Stimulated activated naive B cell treated with anti-CD40 and anti-IgM and Interleukin-4, amounts not matched to agents 10 μg/mL and 1 μg/mL and 100 μg/mL, for 72 hours (primary cell): ENCODE measurements at places on chromosomes 11 and 22.

GRCh38 chr11:107006076-107006833 is 12.0 kb downstream of the GUCY1A2 start:
- no peaks in the 10 kb centered on the region for H3K27me3 ChIP-seq
- no peak overlapping the region for H3K4me3 ChIP-seq
- no peaks in the 10 kb centered on the region for H3K4me1 ChIP-seq
- H3K36me3 ChIP-seq = no peaks in the 10 kb centered on the region
- DNase-seq = no peak
- no peak overlapping the region for H3K27ac ChIP-seq

DNA sequence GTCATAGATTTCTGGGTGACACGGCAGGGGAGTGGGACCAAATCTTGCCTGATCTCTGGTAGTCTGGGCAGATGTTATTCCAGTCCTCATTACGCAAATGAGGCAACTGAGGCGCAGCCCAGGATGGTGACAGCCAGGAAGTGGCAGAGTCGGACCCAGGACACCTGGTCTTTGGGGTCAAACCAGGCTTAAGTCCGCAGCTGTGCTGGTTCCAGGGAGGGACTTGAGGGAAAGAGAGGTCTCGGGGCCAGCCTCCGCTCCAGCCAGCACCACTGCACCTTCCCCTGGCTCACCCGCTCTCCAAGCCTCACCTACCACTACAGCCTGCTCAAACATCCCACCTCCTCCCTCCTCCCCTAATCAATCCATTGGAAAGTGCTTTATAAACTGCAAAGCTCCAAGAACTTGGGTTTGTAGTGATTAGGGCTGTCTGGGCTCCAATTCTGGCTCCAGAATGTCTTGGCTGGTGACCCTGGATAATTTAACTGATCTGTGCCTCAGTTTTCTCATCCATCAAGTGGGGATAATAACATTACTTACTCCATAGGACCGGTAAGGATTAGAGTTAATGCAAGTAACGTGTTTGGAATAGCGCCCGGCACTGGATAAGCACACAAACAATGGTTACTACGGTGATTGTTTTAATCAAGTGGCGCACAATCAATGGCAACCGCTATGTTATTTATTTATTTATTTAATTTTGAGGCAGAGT is 526 bp upstream of the PNPLA5 start:
- no peak for DNase-seq
- no peaks in the 10 kb centered on the region for H3K36me3 ChIP-seq
- peaks cover 44% of the 10 kb centered on the region for H3K27me3 ChIP-seq
- H3K27ac ChIP-seq = no peak overlapping the region
- peaks cover 8% of the 10 kb centered on the region for H3K4me1 ChIP-seq
- H3K4me3 ChIP-seq = no peak overlapping the region

DNA sequence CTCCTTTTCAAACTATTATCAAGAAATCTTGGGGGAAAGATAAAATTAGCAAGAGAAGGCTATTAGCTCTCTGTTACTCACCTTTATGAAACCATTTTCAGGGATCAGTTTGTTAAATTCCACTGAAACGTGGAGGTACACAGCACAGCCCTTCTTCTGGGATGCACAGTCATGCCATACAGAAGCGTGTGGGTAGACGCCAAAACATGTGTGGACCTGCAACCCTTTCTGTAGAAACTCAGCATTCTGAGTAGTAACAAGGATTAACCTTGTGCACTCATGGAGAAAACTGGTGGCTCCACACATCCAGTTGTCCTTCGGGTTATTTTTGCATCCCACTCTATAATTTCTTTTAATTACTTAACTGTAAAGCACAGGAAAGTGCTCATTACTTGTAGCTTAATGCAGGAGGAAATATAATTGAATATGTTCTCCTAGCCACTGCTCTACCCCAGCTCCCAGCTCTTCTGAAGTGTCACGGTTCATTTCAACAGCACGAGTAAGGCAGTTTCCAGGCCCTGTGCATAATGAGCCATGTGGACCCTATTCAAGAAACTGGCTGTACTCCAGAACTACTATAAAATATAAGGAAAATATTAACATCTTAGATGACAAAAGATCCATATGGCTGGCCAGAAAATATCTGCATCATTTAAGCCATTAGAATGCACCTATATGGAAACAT is 26.1 kb downstream of the BDNF start:
- no peak for DNase-seq
- H3K4me3 ChIP-seq = no peak overlapping the region
- no peaks in the 10 kb centered on the region for H3K4me1 ChIP-seq
- no peaks in the 10 kb centered on the region for H3K27me3 ChIP-seq

DNA sequence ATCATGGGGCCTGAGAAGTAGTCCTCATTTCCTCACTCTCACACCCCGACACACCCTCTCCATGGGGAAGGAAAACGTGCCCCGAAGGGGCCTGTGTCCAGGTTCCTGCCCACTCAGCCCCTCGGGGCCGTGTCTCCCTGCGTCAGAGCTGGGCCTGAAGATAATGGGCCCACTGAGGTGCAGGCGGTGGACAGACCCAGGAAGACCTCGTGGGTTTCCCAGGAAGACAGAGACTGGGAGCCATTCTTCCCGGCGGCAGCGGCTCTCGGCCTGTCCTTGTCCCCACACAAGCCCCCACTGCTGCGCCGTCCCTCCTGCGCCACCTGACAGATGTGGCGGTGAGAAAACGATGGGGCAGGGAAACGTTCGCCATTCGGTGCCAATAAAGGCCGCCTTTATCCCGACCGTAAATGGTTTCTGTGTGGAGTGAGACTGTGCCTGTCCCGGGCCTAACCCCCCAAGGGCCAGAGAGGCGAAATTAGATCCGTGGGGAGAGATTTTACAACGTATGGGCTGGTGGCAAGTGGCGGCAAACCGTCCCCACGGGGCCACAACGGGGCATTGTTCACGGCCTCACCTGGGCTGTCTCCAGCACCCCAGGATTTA is 89.0 kb downstream of the CDKN1C start:
- DNase-seq = no peak
- H3K36me3 ChIP-seq = peaks cover 19% of the 10 kb centered on the region
- peaks cover 16% of the 10 kb centered on the region for H3K27me3 ChIP-seq
- H3K4me1 ChIP-seq = peaks cover 6% of the 10 kb centered on the region

- no peak overlapping the region for H3K4me3 ChIP-seq
- no peaks in the 10 kb centered on the region for H3K27me3 ChIP-seq
- DNase-seq = no peak
- H3K36me3 ChIP-seq = peaks cover 6% of the 10 kb centered on the region
- no peak overlapping the region for H3K27ac ChIP-seq
- peaks cover 7% of the 10 kb centered on the region for H3K4me1 ChIP-seq
These were observed 142.2 kb downstream of the WNT7B start for GRCh38 chr22:45834795-45835194.
